Fibroblast of lung (primary cell): ENCODE measurements at places on chromosomes 7 and 10. TPM values are rescaled to one million over a fixed set of nuclear protein-coding genes. Genes with fewer than 3 reads are reported as not detected.

KIFBP gene
- polyA plus RNA-seq, result 60.2 and 62.0 TPM in 2 replicates

HABP2 gene
- not detected in 2 replicates for polyA plus RNA-seq

C10orf90 gene
- polyA plus RNA-seq, result 0.19 and 0.65 TPM in 2 replicates

FGL2 gene
- 4.9 and 15.6 TPM in 2 replicates for polyA plus RNA-seq

SLC4A2 gene
- polyA plus RNA-seq, result 30.5 and 54.1 TPM in 2 replicates

PPP1R9A gene
- 0.38 and 0.68 TPM in 2 replicates for polyA plus RNA-seq

EMX2 gene
- not detected in 2 replicates for polyA plus RNA-seq

MTERF1 gene
- 8.8 and 10.9 TPM in 2 replicates for polyA plus RNA-seq

HOGA1 gene
- polyA plus RNA-seq, result 0.58 and 0.79 TPM in 2 replicates

- DNase-seq, result no peak
These were observed 5.7 kb downstream of the ANKRD1 start for GRCh38 chr10:90914992-90915765.

GRCh38 chr7:158476331-158476932 lies 111.2 kb downstream of the PTPRN2 start:
- no peak for DNase-seq

GRCh38 chr10:119466655-119467054 lies 75.9 kb downstream of the RGS10 start:
- DNase-seq, result peak; percentile 14

DNA sequence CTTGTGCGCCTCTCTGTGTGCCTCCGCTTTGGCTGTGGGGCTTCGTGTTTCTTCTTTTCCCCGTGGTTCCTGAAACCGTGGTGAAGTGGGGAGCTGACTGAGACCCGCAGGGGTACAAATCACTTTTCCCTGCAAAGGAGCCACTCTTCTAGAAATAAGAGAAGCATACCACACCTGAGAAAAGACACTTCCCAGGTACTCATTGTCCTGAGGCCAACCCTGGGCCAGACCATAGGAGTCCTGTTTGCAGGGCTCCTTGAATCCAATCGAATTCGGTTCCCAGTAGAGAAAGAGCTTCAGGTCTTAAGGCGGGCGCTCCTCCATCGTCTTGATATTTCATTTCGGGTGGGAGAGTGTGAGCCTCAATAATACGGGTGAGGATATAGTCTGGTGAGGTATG lies 32.4 kb upstream of the ZNF273 start:
- DNase-seq, result no peak

DNA sequence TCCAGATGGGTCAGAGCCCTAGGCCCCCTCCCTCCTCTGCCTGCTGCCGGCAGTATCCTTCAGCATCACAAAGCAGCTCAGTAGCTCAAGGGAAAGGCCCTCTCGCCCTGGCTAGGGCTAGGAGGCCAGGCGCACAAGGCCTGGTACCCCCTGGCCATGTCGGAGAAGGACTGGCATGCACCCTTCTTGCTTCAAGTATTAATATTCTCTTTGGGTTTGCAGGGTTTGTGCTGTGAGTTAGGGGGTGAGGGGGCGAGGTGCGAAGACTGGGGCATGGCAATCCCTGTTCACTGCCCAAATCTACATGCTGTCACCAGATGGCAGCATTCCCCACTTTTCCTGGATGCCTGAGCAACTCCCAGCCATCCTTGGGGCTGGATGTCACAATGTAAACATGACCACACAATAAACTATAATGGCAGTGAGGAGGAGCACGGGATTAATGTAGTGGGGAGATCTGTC lies 105.2 kb downstream of the NEURL1 start:
- DNase-seq, result peak; percentile 53

GRCh38 chr7:29285444-29285793 lies 90.8 kb downstream of the CHN2 start:
- DNase-seq, result peak; percentile 92

DNA sequence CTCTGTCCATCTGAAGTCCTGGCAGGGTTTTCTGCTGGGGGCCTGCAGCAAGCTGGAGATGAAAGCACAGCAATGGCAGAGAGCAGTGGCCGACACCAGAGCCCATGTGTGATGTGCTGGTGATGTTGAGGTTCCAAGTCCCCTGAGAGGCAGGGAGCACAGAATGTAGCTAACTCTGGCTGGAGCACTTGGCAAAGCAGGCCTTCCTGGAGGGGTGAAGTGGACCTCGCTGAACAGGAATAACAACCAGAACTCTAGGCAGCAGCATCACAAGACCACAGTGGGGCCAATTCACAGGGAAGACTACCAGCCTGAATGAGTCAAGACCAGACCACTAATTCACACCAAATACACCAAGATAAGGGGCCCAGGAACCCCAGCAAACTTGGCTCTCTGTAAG lies 22.8 kb upstream of the MSMB start:
- DNase-seq, result no peak

DNA sequence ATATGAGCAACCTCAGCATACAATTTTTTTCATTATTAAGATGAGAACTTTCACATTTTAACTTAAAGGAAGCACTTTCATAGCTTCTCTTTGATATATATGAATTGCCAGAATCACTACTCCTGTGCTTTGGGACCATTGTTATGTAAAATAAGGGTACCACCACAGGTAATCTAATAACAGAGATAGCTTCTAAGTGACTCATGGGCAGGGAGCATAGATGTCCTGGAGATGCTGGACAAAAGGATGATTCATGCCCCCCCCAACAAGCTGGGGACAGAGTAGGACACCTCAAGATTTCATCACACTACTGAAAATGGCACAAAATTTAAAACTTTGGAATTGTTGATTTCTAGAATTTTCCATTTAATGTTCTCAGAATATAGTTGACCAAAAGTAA lies 641.1 kb downstream of the PCDH15 start:
- no peak for DNase-seq

- no peak for DNase-seq
These were observed 14.4 kb downstream of the TCF7L2 start for GRCh38 chr10:112964482-112964881.

DNA sequence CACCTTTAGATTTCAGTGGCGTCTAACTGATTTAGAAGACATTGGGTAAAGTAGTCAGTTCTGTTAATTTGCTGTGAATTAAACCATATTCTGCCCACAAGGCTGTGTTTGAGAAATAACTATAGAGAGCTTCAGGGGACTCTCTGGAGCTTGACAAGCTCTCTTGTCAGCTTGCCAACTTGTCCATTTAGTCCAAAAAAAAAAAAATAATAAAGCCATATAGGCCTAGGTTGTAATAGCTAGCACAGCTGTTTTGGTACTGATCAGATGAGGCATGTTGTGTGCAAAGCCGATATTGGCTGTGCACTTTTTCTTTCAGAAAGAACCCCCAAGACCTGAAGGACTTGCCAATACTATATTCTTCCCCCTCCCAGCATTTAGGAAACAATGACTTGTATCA lies 20.2 kb upstream of the ZNF282 start:
- no peak for DNase-seq

DNA sequence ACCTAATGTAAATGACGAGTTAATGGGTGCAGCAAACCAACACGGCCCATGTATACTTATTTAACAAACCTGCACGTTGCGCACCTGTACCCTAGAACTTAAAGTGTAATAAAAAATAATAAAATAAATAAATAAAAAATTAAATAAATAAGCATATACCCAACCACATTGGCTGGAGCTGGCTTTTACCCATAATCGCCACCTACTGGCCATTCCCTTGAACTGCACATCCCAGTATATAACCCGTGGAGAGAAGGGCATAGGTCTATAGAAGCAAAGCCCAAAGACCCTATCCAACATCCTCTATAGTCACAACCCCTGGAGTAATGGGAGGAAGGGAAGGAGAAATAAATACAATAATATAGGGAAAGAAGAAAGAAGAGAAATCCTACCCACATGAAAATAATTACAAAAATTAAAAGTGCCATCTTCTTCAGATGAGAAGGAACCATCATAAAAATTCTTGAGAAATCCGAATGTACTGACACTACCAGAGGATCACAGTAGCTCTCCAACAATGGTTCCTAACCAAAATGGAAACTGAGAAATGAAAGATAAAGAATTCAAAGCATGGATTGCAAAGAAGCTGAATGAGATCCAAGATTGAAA lies 65.6 kb downstream of the TWIST1 start:
- DNase-seq, result peak; percentile 54

DNA sequence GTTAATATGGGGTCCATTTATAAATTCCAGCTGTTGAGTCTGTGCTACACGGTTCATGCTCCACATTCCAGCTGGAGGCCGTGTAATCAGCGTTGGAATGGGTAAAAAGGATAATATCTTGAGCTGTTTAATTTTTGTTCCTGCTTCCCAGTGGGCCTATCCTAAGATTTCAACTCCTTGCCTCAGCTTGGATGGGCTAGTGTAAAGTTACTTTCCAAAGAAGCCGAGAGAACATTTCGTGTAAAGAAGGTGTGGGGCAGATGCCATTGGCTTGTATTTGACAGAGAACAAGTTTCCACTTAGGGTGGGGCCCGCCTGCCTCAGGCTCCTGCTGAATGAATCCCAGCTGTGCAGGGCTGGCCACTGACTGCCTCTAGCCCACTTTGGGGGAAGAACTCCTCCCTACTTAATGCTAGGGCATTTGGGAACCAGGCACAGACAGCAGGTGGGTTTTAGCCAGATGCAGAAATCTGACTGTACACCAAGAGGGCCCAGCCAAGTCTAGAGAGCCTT lies 125.9 kb upstream of the LYZL2 start:
- DNase-seq, result no peak

DNA sequence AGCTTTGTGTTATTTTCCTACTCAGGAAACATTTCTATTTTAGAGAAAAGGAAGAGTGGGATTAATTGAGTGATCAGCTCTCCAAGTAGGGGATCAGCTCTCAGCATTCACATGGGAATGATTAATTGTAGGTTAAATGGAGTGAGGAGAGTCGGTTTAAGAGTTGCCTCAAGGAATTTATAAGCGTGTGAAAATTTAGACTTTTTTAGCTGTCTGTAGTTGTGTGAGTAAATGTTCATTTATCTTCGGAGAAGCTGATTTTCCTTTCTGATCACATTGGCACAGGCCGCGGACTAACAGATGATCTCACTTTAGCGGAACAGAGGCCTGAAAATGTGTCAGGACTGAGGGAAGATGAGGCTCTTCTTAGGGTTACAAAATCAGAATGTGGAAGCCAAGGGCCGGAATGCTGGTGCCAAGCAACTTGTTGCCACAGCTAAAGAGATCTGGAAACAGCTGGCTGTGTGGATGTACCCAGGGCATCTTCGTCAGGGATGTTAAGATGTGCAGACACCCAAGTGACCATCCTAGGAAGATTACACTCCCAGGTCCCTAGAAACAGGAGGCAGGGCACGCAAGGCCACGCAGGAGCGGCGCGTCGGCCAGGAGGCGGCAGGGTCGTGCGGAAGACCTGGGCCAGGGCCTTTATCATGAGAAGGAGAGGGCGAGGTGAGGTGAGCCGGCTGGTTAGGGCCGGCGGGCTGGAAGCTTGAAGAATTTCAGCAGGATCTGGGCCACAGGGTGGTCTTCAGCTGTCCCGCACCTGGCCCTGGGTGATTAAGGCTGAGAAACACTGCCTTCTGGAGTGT lies 35.1 kb upstream of the TTYH3 start:
- no peak for DNase-seq

DNA sequence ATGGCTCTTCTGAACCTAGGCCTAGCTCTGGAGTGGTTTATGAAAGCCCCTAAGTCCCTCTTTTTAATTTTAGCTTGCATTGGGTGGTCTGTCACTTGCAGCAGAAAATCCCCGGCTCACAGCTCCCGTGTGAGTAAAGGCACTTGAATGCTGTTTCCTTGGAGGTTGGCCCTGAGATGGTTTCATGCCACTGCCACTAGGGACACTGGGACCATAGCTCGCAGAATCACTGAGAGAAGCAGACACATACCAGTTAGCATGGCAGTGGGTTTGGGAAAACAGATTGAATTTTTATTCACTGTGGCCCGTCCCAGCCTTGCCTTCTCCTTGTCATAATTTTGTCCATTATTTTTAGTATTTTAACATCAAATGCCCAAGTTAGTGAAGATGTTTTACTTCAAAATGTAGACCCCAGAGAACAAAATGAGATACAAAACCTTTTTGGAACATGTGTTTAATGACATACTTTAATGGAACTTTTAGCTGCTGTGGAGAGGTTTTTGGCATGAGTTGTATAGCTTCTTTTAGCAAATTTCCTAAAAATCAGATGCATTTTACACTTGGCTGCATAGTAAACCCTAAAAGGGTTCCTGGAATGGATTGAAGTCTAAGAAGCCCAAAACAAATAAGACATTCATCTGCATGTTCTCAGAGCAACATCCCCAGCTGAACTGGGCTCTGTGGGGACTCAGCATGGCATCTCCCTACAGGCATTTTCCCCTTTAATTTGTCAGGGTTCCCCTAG lies 259.7 kb upstream of the PITRM1 start:
- no peak for DNase-seq

GRCh38 chr10:75358132-75358531 lies 43.4 kb downstream of the ZNF503 start:
- DNase-seq, result no peak

- no peak for DNase-seq
These were observed 23.1 kb upstream of the C10orf71 start for GRCh38 chr10:49275896-49276295.

DNA sequence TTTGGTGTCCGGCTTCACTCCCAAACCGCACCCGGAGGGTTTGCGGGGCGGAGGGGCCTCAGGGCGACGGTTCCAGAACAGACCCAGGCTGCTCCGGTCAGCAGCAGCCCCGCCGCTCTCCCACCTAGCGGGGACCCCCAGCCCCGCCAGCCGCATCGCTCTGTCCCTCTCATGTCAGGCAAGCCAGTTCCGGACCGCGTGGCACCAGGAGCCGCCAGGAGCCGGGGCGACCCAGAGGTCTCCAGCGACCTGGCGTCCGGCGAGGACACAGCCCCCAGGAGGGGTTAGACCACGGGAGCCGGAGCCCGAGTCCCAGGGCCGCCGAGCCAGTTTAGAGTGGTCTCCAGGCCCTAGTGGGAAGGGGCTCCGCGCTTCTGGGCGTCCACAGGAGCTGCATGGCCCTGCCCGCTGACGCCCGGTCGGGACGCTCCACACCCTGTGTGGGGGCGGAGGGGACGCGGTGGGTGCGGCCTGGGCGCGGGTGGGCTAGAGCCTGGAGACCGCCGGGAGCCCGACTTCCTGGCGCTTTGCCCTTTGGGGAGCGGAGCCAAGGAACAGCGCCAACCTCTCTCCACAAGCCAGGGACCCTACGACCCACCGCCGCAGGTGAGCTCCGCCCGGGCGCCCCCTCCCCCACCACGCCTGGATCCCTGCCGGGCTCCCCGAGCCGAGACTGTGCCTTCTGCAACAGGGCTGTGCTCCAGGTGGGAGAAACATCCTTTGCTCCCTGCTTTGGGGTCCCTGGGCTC lies 43.4 kb downstream of the ZNF117 start:
- DNase-seq, result no peak
